NCI-H510A treated with DMSO at 0.1 percent for 48 hours (cell line): ENCODE measurements at places on chromosomes 3 and 15.
A peak's percentile ranks its signal among the peaks of the same experiment; 100 is the strongest.

DNA sequence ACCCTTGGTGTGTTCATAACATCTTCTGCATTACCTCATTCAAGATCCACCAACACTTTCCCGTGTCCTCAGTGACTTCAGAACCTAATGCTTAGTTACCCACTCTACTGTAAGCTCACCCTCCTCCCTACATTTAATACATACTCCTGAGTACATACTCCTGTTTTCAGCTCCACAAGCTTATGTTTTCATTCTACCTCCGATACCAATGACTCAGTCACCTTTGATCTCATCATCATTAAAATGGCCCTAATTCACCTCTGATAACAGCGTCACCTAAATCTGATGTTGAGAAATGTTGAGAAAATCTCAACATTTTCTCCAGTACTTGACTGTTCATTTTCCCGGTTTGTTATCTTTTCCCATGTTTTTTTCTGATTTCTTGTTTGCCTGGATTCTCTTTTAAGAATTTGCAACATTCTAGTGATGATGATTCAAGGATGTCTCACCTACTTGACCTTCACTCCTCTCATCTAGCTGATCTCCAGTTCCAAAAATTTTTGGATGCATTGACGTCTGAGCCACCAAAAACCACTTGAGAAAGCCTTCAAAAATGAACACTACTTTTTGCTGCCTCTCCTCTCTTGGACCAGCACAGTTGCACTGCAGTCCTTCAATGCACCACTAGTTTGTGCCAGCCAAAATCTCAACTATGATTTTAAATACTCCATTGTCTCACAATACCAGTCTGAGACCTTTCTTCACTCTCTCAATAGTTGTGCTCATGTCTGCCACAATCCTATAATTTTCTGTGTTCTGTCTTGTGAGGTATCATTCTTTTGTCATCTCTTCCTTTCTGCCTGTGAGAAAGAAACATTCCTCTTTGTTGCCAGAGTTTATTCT lies 220.7 kb upstream of the SEMA6D start:
- DNase-seq: no peak

DNA sequence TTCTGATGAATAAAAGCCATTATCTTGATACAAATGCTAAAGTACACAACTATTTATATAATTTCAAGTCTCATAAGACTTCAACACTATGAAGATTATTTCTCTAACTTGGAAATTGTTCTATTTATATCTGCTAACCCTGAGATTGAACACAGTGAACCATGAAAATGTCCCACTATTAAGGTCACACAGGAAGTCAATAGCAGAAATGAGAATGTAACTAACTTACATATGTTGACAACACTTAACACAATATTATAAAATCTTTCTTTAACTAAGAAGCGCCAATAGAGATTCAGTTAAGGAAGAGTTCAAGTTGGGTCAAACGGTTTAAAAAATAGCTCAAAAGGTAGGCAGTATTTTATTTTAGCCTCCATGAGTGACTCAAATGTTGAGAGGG lies 551.8 kb upstream of the CBLB start:
- DNase-seq: no peak

- no peak for DNase-seq
These were observed 65.3 kb upstream of the CD96 start for GRCh38 chr3:111476701-111477100.

DNA sequence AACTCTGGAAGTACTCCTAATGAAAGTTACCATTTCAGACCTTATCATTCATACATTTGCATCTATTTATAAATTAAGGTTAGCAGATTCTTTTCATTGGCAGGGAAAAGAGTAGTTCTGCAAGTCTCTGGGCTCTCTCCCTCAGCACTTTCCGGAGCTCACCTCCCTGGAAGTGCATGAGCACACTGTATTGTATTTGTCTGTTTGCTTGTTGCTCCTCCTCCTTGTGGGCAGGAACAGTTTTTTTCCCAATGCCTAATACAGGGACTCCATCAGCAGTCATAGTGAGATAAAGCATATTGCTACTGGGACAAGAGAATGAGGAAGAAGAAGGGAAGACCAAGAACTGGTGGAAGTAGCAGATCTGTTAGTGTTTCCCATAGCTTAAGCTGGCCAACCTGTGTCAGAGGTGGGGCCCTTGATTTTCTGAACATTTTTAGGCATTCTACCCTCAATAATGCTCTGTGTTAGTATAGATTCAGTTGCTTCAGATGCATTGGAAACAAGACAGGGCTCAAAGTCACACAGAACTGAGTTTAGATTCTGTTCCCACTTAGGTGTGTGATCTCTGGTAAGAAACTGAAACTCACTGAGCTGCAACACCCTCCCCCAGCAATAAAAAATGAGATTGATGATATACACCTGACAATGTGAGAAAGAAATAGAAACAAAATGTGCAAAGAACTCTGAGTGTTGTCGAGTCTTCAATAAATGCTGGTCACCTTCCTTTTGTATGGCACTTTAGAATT lies 407.8 kb downstream of the TUSC7 start:
- DNase-seq: no peak

DNA sequence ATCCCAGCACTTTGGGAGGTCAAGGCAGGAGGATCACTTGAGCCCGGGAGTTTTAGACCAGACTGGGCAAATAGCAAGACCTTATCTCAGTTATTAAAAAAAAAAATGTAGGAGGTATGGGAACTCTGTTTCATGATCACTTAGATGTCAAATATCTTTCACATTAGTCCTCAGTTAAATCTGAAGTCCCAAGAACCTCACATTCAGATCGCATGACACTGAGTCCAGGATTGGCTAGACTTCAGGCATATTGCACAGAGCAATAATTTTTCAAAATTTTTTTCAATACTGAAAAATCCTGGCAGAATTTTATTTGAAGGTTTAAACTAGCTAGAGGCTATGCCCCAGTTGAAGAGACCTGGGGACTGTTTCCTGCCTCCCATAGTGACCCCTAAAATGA lies 56.3 kb upstream of the ZNF148 start:
- no peak for DNase-seq

GRCh38 chr3:102447272-102447671 lies 12.5 kb downstream of the ZPLD1 start:
- DNase-seq: no peak

- DNase-seq: no peak
These were observed 28.0 kb downstream of the GLDN start for GRCh38 chr15:51369451-51369761.

- no peak for DNase-seq
These were observed 1.1 kb upstream of the CDV3 start for GRCh38 chr3:133572158-133573053.

GRCh38 chr3:168394439-168394838 lies 298.7 kb upstream of the GOLIM4 start:
- no peak for DNase-seq

- DNase-seq: no peak
These were observed 216.3 kb upstream of the ARPP21 start for GRCh38 chr3:35422836-35423601.

GRCh38 chr3:195040773-195041520 lies 230.0 kb downstream of the XXYLT1 start:
- DNase-seq: no peak

DNA sequence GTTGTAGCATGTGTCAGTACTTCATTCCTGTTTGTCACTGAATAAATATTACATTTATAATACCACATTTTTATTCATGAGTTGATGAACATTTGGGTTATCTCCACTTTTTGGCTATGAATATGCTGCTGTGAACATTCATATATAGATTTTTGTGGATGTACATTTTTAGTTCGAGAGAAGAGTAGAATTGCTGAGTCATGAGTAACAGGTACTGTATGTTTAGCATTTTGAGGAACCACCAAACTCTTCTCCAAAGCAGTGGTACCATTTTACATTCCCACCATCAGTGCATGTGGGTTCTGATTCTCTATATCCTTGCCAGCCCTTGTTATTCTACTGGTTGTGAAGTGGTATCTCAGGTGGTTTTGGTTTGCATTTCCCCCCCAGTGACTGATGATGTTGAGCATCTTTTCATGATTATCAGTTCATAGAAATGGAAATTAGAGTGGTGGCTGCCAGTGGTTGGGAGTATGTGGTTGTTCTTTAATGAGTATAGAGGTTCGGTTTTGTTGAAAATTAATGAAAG lies 59.6 kb downstream of the CCDC66 start:
- DNase-seq: no peak

DNA sequence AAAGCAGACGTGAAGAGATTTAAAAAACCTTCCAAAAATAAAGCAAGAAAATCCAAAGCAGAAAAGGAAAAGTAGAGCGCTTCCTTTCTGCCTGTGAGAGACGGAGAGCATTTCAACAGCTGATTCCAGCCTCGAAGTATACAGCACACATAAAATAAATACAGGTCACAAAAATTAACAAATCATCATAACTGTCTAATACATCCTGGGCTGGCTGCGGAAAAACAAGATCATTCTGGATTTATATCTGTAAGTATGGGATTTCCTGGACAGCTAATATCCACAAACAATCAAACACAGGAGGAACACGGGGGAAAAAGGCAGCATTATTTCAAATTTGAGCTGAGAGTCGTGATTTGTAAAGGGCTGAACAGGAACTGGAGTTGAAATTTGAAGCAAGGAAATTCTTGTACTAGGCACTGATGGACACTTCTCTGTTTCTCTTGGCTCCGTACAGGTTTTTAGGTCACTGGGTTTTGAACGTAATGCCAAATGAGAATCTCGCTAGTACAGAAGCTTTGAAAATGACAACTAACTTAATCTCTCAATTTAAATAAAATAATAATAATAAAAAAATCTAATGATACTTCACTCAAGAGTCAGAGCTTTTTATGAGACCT lies 577.7 kb downstream of the FOXP1 start:
- DNase-seq: no peak

DNA sequence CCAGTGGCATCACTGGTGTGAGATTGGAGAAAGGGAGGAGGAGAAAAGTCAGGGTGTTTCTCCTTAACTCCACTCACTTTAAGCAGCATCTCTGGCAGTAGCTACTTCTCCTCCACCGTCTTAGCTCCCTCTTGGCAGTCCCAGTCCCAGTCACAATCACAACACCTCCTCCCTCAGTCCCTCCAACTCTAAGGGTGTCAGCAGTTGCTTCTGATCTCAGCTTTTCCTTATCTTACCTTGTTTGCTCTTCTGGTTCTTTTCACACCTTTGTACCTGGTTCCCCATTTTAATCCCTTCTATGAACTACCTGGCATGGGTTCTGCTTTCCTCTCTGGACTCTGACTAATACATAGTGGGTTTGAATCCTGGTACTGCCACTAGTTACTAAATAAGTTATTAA lies 188.3 kb upstream of the CTDSPL start:
- no peak for DNase-seq

DNA sequence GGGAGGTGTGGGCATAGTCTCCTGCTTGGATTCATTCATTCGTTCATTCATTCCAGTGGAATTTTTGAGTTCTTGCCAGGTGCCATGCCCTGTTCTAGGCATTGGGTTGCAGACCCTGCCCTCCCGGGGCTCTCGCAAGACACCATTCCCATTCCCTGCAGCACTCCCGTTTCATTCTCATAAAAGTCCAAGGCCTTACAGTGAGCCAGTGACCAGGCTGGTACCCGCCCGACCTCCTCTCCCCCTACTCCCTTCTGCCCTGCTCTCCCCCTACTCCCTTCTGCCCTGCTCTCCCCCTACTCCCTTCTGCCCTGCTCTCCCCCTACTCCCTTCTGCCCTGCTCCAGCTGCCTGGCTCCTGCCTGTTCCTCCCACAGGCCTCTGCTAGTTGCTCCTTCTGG lies 41.9 kb downstream of the AMOTL2 start:
- no peak for DNase-seq

DNA sequence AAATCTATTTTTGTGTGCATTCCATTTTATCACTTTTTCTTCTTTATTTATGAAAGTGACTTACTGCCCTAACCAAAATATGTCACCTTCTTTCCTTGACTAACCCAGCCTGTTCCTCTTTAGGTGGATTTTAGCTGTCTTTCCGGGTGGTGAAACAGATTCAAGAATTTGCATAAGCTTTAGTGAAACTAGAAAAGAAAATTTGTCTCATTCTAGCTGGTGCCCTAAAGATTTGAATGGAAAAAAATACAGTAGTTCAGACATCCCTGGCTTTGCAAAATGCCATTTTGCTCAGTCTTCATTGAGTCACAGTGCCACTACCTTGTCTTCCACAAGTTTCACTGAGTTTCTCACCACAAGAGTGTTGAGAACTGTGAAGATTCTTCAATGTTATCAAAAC lies 28.2 kb upstream of the CCDC50 start:
- DNase-seq: no peak

DNA sequence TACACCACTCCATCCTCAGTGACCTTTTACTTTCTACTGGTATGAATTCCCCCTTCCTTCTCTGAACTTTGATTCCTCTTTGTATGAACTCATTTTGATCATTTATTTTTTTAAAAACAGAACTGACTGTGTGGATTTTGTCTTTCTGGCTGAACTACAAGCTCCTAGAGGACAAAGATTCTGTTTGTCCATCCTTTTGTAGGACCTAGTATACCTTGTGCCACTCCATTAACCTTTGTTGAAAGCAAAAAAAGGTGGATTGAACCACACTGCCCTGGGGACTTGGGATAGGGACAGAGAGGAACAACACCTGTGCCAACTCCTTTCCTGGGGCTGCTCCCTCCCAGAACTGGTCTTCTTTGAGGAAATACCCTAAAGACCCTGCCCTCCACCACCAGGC lies 23.6 kb downstream of the FSTL1 start:
- no peak for DNase-seq

- no peak for DNase-seq
These were observed 4.0 kb downstream of the B2M start for GRCh38 chr15:44715142-44715796.

- peak; percentile 85 for DNase-seq
These were observed 12.4 kb upstream of the CACNA2D2 start for GRCh38 chr3:50515565-50516439.

GRCh38 chr3:116929505-116930222 lies 220.1 kb downstream of the TUSC7 start:
- DNase-seq: no peak

- DNase-seq: peak; percentile 54
These were observed 19.7 kb downstream of the TM4SF4 start for GRCh38 chr3:149494022-149494758.

GRCh38 chr3:139326707-139327106 lies 17.1 kb upstream of the MRPS22 start:
- no peak for DNase-seq

GRCh38 chr15:41827290-41827879 lies 507 bp upstream of the JMJD7 start:
- no peak for DNase-seq

GRCh38 chr3:143806038-143806437 lies 42.2 kb downstream of the SLC9A9 start:
- DNase-seq: no peak

DNA sequence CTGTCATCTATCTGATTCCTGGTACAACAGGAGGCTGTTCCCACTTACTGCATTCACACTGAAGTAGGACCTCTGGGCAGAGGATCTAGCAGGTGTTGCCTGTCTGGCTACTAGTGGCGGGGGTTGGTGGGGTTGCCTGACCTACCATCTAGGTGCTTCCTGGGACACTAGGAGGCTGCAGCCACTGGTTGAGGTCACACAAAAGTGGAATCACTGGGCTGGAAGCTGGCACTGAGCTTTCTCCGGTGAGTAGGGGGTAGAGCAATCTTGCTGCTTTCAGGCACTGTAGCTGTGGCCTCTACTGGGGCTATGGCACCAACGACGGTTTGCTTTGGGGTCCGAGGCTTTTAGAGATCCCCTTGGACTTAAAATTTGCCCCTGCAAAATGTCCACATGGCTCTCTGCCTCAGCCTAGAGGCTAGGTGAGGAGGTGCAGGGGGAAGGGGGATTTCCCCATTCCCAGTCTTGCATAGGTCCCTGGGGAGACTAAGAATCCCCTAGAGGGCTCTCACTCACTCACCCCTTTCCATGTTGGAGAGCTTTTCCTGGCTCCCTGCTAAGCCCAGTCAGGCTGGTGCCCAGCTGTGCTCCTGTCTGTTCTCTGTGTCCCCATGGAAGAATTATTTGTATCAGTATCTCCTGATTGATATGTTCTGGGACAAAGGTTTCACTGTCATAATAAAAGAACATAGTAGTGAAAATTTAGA lies 397.7 kb upstream of the EPHA6 start:
- no peak for DNase-seq
